RCC 7860 (cell line): ENCODE measurements at places on chromosomes 11 and 22.
A peak's percentile ranks its signal among the peaks of the same experiment; 100 is the strongest.

- no peak for DNase-seq
These were observed 200.4 kb downstream of the SNX19 start for GRCh38 chr11:130715877-130716220.

DNA sequence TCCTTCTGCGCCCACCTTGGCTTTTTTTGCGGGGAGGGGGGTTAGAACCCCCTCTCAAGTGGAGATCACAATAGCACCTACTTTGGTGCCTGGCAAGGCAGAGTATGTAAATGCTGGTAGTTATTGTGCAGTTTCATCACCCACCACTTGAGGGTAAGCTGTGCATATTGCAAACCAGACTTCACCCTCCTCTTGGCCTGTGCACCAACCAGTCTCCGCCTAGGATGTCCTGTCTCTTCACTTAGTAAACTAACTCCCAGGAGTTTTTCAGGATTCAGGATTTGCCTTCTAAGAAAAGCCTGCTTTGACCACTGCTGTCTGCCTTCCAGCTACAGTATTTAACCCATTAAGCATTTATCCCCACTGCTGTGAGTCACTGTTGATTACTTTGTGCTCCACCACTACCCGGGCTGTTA is 2.0 kb upstream of the UBXN1 start:
- peak; percentile 41 for DNase-seq

GRCh38 chr11:123903932-123904331 is 2.0 kb downstream of the OR8D4 start:
- no peak for DNase-seq

DNA sequence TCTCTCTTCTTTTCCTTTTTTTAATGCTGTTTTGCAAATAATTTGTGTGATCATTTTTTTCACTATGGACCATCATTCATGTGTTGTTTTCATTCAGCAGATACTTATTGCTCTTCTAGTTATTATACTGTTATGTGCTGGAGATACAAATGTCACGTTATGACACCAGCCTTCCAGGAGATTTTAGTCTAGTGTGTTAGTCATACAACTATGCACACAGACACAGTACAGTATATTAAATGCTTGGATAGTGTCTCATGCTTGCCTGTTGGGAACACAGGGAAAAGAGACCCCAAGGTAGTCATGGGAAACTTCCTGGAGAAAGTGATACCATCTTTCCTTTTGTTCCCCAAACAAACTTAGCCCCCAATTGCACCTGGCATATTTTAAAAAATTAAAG is 116.1 kb downstream of the UVRAG start:
- DNase-seq = no peak

- DNase-seq = no peak
These were observed 58.5 kb downstream of the STIM1 start for GRCh38 chr11:3913921-3914320.

- peak; percentile 48 for DNase-seq
These were observed 11.5 kb downstream of the P2RX3 start for GRCh38 chr11:57349491-57350274.

GRCh38 chr11:2911088-2911784 is 18.0 kb downstream of the PHLDA2 start:
- no peak for DNase-seq

DNA sequence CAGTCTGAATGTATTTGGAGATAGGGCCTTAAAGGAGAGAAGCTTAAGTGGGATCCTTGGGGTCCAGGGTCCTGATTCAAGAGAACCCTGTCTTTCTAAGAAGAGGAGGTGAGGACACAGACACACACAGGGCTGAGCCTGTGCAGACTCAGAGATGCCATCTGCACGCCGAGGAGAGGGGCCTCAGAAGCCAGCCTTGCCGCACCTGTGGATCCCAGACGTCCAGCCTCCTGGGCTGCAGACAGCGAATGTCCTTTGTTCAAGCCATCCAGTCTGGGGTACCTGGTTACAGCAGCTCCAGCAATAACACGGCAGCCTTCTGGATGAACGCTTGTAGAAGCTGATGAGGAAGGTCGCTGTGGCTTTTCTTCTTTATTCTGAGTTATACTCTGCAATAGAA is 1086.1 kb downstream of the BRD1 start:
- no peak for DNase-seq

DNA sequence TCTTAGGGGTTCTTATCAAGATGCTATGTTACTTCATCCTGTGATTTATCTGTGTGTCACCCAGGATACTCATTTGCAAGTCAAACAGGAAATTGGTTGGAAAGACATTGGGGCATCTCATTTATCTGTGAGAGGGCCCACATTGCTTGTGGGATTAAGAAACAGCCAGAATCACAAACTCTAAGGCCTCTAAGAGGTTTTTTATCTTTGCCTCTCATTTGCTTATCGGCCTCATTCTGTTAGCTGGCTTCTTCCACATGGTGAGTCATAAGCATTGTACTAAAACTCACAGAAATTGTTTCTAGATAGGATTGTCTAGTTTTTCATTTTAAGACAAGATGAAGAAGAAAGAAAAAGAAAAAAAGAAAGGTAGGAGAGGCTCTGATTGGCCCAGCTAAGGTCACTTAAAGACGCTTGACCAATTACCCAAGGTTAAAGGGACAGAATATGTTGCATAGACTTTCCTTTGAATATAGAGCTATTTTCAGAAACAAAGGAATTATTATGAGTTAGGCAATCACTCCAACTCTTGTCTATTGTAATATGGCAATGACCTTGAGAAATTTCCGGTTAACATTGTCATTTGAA is 121.9 kb downstream of the ARHGAP42 start:
- peak; percentile 68 for DNase-seq

DNA sequence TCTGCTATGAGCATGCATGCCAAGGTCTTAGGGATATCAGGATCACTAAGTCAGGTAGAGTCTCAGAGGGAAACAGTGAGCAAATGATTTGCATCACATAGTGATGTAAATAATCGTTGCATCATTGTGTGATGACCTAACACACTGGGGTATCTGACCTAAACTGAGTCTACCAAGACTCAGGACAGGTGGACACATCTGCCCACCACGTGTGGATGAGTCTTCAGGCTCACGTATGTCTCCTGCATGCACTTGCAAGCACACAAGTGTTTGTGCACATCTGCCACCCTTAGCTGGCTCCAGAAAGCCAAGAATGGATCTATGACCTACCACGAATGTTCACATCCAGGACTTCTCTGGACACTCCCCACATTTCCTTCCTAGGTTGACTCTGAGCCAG is 111.2 kb downstream of the FEZ1 start:
- DNase-seq = no peak

DNA sequence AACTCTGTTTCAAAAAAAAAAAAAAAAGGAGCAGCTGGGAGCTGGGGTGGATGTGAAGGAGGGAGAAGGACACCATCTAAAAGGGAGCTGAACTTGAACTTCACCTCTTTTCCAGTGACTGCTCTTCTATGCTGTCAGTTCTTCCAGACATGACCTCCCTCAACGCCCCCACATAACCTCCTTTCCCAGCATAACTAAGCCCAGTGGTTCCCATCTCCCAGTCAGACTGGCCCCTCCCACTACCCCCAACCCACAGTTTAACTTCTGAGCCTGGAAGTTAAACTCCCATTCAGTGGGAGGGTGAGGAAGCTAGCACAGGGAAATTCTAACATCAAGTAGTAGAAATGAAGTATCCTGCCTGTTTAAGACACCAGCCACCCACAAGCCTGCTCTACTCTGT is 1.8 kb downstream of the ARHGAP1 start:
- DNase-seq = no peak

- no peak for DNase-seq
These were observed 784.2 kb upstream of the CCDC179 start for GRCh38 chr11:23644443-23644842.

- no peak for DNase-seq
These were observed 10.1 kb upstream of the RAB3IL1 start for GRCh38 chr11:61927501-61927900.
